ENCODE measurements at places on chromosomes 1 and 21. TPM values are rescaled to one million over a fixed set of nuclear protein-coding genes. Genes with fewer than 3 reads are reported as not detected.
A peak's percentile ranks its signal among the peaks of the same experiment; 100 is the strongest.

Gene SELP
- total RNA-seq, result not detected

Gene ZNF683
- not detected for total RNA-seq

Gene BCL10
- total RNA-seq, result 45.5 TPM

Gene PYGO2
- 13.2 TPM for total RNA-seq

Gene ZP4
- total RNA-seq, result not detected

Gene ASCL5
- not detected for total RNA-seq

Gene HES3
- total RNA-seq, result not detected

Gene LMOD1
- 7.8 TPM for total RNA-seq

Gene SV2A
- total RNA-seq, result 0.51 TPM

Gene GCSAML
- not detected for total RNA-seq

Gene IL23R
- total RNA-seq, result not detected

Gene SIKE1
- total RNA-seq, result 106 TPM

Gene FOXO6
- total RNA-seq, result not detected

Gene GJA4
- not detected for total RNA-seq

DNA sequence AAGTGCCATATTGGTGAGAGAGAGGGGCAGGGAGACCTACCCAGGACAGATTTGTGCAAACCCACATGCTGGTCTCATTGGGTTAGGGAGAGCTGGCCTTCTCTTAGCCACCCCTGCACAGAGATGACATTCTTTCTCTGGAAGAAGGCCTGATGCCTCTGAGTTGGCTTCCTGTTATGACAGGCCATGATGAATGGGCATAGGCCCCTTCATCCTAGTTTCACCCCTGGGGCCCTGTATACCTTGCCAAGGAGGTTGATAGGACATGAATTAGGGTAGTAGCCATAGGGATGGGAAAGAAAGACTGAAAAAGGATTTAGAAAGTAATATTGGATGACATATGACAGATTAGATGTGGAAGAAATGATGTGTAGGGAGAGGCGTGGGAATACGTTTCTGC lies 46.6 kb downstream of the TENT5C start:
- DNase-seq, result no peak

GRCh38 chr1:28456078-28456477 lies 49.8 kb upstream of the RCC1 start:
- DNase-seq, result peak; percentile 77

GRCh38 chr1:54153535-54154439 lies 987 bp upstream of the CDCP2 start:
- DNase-seq, result peak; percentile 89

DNA sequence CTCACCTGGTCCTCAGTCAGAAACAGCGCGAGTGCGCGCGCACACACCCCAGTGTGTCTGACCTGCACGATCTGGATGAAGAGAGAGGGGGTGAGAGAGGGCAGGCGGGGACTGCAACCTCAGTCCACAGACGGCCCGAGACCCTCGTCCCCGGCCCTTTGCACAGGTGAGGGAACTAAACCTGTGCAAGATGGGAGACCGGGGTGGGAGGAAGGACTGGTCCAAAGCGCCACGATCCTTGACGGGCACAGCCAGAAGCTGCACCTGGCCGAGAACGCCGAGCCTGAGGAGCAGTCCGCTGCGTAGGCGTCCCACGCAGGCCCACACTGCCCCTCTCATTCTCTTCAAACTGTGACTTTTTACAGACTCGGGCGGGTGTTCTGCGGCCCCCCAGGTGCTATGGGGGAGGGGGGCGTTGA lies 519 bp upstream of the IQCC start:
- DNase-seq, result peak; percentile 53

DNA sequence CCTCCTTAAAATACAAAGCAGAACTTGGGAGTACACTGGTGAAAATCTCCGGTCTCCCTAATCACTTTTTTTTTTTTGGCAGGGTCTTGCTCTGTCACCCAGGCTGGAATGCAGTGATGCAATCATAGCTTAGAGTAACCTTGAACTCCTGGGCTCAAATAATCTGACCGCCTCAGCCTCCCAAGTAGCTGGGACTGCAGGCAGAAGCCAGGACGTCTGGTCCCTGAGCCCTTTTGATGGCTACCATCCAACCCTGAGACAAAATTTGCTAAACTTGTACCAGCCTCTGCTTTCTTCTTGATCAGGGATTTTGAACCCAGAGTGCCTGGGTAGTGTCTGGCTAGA lies 4.1 kb downstream of the L1TD1 start:
- DNase-seq, result peak; percentile 41

GRCh38 chr1:29657816-29658215 lies 421.5 kb downstream of the PTPRU start:
- no peak for DNase-seq

DNA sequence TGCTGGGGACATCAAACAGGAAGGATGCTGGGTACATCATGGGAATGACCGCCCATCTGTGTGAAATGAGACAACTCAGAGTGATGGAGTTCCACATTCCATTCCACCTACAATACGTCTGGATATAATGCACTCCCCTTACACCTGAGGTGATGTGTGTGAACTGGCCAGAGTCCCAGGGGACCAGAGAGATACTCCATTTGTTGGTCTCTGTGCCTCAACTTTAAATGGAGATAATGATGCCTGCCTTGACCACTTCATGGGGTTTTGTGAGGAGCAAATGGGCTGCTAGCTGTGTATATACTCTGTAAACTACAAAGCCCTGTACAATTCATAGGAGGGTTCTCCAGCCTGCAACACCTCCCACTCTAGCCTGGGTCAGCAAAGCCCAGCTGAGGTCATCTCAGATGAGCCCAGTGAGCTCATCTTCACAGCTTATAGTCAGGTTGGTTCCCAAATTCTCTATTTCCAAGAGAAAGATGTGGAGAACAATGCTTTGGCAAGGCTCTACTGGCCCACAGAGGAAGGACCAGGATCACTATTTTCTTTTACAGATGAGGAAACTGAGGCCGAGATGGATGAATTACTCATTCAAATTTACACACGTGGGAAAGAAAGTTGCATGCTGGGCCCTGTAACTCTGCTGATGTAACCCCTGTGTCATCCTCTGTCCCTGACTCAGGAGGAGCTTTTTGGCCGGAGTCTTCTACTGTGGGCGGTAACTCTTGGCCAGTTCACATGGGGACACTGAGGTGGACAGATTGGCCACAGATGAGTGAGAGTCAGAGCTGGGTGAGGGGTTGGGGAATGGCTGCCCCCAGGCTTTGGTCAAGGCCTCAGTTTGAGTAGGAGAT lies 105.6 kb upstream of the GCLM start:
- peak; percentile 90 for DNase-seq

GRCh38 chr1:36156329-36157114 lies 562 bp downstream of the MAP7D1 start:
- peak; percentile 76 for DNase-seq

- peak; percentile 84 for DNase-seq
Measured at GRCh38 chr1:20100632-20101355, 18.5 kb downstream of the PLA2G2D start.

DNA sequence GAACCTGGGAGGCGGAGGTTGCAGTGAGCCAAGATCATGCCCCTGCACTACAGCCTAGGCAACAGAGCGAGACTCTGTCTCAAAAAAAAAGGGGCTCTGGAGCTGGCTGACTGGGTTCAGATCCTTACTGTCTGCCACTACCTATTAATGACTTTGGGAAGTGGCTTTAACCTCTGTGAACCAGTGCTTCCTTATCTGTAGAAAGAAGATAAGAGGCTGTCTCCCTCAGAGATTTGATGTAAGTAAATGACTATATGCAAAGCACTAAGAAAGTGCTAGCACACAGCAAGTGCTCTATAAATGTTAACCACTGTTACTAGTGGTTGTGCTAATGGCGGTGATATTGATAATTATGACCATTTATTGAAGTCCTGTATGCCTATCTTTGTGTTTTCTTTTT lies 94.6 kb downstream of the VPS13D start:
- no peak for DNase-seq

DNA sequence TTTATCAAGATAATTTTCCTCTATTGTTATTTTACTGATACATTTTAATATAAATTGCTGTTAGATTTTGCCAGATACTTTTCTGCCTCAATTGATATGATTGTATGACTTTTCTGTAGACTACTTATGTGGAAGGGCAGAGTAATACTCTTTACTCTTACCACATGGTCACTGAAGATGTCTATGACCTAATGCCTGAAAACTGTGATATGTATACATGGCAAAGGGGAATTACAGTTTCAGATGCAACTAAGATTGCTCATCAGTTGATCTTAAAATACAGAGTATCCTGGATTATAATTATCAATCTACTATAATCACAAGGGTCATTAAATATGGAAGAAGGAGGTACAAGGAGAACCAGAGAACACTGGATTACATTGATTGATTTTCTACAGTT lies 1528.0 kb downstream of the BRINP3 start:
- no peak for DNase-seq

- no peak for DNase-seq
Measured at GRCh38 chr1:168688644-168689326, 40.2 kb downstream of the DPT start.

GRCh38 chr1:225461533-225462428 lies 33.9 kb upstream of the LBR start:
- peak; percentile 44 for DNase-seq

DNA sequence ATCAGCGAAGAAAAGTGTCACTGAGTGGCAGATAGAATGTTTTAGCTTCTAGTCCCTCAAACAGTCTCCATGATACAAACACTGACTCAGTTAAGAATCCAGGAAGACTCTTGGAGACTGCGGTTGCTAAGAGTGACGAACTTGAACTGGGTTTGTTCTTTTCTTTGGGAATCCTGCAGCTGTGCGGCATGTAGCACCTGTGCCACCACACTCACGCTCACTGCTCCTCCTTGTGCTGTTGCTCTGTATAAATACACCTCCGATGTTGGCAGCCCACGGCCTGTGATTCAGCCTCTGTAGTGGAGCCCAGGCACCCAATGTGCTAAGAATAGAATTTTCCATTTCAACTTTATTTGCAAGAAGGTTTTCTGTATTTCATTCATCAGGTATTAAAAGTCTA lies 5.5 kb upstream of the PPIE start:
- peak; percentile 19 for DNase-seq

DNA sequence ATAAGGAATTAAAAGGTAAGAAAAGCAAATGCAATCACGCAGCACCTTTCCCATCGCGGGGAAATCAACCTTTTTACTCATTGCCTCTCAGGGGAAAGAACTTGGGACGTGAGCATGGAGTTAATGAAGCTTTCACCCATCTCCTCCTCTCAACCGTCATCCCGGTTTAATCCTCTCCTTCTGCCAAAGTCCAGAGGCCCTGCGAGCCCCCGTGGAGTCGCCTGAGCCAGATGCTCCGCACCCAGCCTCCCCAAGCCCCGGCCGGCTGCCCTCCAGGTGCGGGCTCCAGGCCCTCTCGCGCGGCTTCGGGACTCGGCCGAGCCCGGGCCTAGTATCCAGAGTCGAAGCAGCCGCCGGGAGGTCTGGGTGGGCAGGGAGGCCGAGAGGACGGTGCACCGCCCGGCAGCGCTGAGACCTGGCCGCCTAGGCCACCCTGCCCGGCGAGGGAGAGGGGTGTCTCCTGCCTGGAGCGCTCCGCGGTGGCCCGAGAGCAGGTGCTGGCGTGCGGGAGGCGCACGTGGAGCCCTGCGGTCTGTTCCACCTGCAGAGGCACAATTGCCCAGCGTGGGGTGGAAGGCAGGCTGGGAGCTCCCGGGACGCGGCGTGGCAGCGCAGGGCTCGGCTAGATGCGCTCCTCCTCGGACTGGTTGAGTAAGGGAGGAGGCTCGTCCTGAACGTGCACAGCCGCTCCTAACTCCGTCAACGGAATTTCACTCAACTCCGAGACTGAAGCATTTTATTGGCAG lies 218.5 kb downstream of the SDCCAG8 start:
- DNase-seq, result no peak

DNA sequence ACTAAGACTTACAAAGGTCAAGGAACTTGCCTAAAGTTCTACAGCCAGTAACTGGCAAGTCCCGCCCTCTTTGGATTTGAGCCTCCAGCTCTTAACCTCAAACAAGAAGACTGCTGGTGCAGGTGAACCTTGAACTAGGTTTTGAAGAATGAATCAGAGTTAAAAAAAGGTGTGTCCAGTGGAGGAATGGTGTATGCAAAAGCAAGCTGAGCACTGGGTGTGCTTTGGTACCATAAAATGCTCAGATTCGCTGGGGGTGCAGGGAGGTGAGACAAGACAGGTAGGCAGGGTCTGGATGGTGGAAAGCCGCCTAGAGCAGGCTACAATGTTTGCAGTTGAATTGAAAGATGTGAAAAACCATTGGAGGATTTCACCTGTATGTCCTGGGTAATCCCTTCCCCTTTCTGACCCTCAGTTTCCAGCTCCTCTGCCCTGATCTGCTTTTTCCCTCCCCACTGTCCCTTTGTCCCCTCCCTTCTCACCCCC lies 39.8 kb downstream of the FOXD2 start:
- DNase-seq, result no peak

DNA sequence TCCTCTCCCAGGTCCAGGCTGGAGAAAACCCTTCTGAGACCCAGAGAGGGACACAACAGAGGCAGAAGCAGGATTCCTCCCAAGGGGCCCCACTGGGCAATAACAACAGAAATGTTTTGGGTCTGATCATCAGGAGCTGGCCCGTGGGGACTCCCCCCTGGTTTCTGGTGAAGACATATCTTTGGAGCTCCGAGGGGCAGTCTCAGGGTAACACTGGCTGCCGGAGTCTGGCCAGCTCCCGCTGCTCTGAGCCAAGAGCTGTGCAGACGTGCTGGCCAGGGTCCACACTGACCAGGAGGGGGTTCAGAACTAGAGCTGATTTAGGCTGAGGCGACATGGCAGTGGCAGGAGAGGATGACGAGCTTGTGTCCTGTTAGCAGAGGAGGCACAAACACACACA lies 13.1 kb downstream of the ECE1 start:
- no peak for DNase-seq

GRCh38 chr1:203361945-203362719 lies 11.2 kb upstream of the FMOD start:
- DNase-seq, result peak; percentile 87

- peak; percentile 17 for DNase-seq
Measured at GRCh38 chr1:23854568-23854967, 13.5 kb downstream of the FUCA1 start.

Measured in GM23248 (cell line).